ENCODE measurements at places on chromosomes 6 and 20. TPM values are rescaled to one million over a fixed set of nuclear protein-coding genes. Genes with fewer than 3 reads are reported as not detected.

The C6orf132 gene
- 8.5 TPM for total RNA-seq

The ANGPT4 gene
- not detected for total RNA-seq

The PHACTR3 gene
- total RNA-seq, result 8.5 TPM

The ESR1 gene
- total RNA-seq, result 0.72 TPM

- no peak for DNase-seq
Observed at GRCh38 chr20:51610111-51610510, 67.6 kb upstream of the NFATC2 start.

DNA sequence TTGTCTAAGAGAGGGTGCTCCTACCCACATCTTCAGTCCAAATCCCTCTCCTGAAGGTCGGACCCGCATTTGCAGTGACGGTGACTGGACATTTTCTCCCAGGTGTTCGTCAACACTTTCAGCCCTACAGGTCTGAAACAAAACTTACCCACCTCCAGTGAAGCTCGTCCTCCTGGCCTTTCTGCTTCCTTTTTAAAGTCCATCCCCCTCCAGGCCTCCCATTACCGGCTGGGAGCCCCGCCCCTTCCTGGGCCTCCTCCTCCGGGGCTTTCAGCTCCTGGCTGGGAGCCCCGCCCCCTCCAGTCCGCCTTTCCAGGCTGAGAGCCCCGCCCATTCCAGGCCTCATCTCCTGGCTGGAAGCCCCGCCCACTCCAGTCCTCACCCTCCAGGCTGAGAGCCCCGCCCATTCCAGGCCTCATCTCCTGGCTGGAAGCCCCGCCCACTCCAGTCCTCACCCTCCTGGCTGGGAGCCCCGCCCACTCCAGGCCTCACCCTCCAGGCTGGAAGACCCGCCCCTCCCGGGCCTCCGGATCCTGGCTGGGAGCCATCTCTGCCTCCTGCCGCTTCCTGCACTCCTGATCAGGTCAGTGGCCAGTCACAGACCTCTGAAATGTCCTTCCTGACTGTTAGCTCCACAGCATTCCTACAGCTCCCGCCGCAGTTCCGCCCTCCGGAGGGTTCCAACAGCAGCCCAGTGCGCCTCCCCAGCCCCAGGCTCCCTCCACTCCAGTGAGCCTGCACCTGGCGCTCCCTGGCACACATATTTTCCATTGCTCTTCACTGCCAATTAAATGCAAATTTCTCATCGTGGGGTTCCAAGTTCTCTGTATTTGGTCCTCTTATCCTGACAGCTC, 98.5 kb downstream of the LY86 start:
- DNase-seq, result peak; percentile 79

DNA sequence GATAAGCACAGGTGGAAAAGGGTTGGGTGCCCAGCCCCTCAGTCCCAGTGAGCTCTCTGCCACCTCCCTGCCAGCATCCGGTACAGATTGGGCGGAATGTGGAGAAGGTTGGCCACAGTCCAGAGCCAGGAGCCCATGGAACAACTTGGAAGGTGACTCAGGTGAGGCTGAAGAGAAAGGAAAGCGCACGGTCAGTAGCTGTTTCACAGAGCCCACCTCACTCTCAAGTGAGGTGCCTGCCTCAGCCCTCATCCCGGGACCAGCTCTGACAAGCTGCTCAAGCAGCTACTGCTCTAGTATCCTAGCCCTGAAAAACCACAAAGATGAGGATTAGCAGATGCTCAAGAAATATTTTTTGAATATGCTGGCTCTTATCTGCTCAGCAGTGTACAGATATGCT, 1.1 kb upstream of the MMP24OS start:
- no peak for DNase-seq

DNA sequence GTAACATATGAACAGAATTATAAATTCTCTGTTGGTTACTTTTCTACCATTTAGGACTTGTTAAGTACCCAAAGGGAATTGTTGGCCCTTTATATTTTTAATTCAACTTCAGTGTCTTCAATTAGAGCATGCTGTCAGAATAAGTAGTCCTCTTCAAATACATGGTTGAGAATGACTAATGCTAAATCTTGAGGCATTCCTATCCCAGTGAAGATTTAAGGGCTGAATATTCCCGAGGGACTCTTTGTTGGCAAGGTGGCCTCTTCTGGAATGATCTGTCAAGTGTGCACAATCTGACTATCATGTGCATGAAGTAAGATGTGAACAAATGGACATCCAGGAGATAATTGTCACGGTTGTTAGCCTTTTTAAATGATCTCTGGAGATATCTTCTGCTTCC, 421.7 kb downstream of the BMP2 start:
- DNase-seq, result no peak

DNA sequence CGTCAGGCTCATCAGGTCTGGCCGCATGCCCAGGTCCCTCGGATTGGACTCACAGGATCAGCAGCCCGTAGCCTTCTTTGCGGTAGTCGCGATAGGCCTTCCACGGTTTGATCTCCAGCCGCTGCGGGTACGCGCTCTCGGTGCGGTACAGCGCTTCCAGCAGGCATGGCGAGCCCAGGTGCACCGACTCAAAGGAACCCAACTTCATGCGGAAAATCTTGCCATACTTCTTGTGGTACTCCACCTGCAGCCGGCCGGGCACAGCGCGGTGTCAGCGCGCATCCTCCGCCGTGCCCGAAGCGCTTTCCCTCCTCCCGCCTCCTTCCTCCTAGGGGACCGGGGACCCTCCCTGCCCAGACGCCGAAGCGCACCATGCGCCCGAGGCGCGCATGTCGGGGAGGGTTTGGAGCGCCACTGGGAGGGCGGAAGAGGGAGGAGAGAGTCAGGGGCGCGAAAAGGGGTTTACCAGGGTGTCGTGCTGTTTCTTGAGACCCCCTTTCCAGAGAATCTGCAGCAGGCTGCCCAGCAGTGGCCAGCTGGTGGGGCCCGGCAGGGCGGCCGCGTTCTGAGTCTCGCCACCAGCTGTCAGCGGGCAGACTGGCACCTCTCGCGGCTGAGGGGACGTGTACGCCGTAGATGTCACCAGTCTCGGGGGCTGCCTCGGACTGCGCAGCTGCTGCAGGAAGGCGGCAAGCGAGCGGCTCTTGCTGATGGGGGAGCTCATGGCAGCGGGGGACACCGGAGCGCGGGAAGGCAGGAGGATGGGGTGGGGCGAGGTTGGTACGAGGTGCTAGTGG, 732 bp downstream of the CYP24A1 start:
- DNase-seq, result peak; percentile 62

DNA sequence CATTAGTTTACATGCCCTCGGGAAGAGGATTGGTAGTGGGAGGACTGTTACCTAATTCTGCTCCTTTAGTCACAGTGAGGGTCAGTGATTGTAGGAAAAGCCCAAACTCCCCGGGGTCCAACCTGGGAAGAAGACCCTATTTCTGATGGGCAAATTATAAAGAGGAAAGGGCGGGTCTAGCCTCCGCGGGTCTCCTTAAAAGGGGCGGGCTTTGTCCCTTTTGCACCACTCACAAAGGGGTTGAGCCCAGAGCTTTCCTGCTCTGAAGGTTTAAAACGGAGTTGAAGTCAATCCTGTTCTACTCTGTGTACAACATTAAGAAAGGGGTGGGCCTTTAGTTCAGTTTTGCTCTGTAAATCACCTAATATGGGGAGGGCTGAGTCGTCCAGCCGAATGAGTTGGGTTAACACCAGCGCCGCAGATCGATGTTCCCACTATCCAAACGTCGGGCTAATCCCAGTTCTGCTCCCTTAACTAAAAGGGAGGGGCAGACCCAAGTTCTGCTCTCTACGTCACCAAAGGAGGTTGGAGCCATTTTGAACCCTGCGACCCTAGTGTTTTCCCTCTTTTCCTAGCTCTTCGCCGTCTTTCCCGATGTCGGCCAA, 920 bp upstream of the RNF5 start:
- DNase-seq, result peak; percentile 82

DNA sequence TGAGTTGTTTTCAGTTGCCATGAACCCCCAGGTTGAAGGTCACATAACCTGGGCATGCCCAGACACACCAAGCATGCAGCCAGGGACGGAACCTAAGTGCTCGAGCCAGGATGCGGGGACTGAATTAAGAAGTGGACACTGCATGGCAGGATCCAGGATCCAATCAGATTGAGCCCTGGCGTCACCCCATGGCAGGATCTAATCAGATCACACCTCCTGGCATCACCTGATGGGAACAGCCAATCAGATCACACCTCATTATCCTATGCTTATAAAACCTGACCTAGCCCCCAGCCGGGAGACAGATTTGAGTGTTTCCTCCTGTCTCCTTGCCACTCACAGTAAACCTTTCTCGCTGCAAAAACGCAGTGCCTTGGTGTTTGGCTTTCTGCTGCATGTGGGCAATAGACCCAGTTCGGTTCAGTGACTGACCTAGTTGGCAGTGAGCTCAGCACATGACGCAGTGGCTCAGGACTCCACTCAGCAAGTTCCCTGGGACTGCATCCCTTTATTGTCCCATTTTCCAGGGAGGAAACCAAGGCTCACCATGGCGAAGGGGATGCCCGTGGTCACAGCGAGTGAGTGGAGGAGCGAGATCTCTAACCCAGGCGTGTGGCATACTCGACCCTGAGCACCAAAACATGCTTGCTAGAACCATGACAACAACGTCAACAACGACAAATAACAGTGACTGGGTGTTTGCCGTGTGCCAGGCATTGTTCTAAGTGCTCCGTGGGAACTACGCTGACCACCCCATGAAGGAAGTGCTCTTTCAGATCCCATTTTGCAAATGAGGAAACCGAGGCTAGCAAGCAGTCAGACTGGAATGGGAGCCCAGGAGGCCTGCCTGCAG, 66.3 kb downstream of the RBM38 start:
- DNase-seq, result no peak

GRCh38 chr6:166924531-166924930, 31.8 kb downstream of the RNASET2 start:
- no peak for DNase-seq

- no peak for DNase-seq
Observed at GRCh38 chr6:38131527-38131965, 312.0 kb downstream of the ZFAND3 start.

Data from tongue (tissue), 3 donors.